ENCODE measurements at places on chromosomes 1 and 21. TPM values are rescaled to one million over a fixed set of nuclear protein-coding genes. Genes with fewer than 3 reads are reported as not detected.

DNA sequence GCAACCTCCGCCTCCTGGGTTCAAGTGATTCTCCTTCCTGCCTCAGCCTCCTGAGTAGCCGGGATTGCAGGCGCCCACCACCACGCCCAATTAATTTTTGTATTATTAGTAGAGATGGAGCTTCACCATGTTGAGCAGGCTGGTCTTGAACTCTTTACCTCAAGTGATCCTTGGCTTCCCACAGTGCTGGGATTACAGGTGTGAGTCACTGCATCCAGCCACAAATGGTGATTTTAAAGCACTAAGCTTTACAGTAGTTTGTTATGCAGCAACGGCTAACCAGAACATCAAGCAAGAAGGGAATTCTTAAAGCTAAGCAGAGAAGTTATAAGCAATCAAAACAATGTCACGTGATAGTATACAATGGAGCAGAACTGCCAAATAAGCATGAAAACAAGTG lies 65.7 kb downstream of the NVL start:
- H3K27ac ChIP-seq = no peak overlapping the region
- H3K4me3 ChIP-seq = no peak overlapping the region
- H3K27me3 ChIP-seq = no peaks in the 10 kb centered on the region
- peaks cover 19% of the 10 kb centered on the region for H3K36me3 ChIP-seq
- H3K4me1 ChIP-seq = peaks cover 4% of the 10 kb centered on the region

DNA sequence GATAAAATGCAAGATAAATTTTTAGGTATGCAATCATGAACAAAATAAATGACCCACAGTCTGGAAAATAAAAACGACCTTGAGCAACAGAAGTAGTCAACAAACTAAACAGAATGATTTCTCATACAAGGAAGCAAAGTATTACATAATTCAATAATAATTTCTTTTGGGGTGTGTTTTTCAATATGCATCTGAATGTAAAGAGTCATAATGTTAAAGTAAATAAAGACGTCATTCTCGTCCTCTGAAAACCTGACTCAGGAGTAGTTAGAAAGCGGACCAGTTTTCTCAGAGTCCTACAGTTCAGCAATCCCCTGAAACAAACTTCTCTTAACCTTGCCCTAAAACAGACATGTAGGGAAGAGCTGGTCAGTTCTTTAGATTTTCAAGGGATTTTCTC lies 18.6 kb downstream of the CDC42BPA start:
- no peak overlapping the region for H3K27ac ChIP-seq
- DNase-seq = no peak
- H3K36me3 ChIP-seq = no peaks in the 10 kb centered on the region
- peaks cover 10% of the 10 kb centered on the region for H3K27me3 ChIP-seq
- H3K4me1 ChIP-seq = no peaks in the 10 kb centered on the region

DNA sequence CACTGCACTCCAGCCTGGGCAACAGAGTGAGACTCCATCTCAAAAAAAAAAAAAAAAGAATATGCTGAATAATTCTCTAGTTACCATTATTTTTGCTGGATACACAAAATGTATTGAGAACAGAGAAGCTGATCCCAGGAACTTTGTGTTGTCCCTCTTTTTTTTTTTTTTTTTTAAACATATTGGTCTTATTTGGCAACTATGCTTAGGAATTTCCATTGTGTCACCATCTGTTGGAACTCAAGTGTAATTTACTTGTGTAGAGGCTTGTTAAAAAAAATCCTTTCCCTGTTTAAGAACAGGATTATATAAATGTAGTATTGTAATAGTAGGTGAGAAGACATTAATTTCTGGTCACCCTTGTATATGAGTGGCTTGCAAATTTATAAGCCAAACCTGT lies 28.6 kb downstream of the CAMSAP2 start:
- H3K27me3 ChIP-seq = no peaks in the 10 kb centered on the region
- H3K36me3 ChIP-seq = peaks cover 5% of the 10 kb centered on the region
- H3K4me3 ChIP-seq = no peak overlapping the region
- no peak overlapping the region for H3K27ac ChIP-seq
- no peak for DNase-seq
- H3K4me1 ChIP-seq = no peaks in the 10 kb centered on the region

DNA sequence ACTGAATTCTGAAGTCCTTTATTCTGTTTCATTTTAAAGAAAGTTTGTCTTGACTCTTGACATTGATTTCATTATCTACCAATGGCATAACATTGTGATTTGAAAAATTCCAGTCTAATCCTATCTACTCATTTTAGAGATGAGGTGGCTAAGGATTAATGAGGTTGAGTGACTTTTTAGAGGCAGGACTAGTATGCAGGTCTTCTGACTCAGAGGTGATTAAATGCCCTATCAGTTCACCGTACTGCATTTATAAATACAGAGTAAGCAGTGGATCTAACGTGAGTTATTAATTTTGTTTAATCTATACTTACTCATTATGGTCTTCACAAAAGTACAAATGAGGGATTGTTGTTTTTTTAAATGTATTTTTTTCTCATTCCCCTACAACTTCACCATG lies 277.6 kb downstream of the PTBP2 start:
- no peak overlapping the region for H3K4me3 ChIP-seq
- no peaks in the 10 kb centered on the region for H3K36me3 ChIP-seq
- no peaks in the 10 kb centered on the region for H3K27me3 ChIP-seq
- H3K4me1 ChIP-seq = no peaks in the 10 kb centered on the region
- DNase-seq = no peak

- DNase-seq = no peak
- H3K27ac ChIP-seq = no peak overlapping the region
- no peaks in the 10 kb centered on the region for H3K4me1 ChIP-seq
- H3K4me3 ChIP-seq = no peak overlapping the region
Measured at GRCh38 chr1:168428063-168428731, 115.6 kb downstream of the XCL2 start.

DNA sequence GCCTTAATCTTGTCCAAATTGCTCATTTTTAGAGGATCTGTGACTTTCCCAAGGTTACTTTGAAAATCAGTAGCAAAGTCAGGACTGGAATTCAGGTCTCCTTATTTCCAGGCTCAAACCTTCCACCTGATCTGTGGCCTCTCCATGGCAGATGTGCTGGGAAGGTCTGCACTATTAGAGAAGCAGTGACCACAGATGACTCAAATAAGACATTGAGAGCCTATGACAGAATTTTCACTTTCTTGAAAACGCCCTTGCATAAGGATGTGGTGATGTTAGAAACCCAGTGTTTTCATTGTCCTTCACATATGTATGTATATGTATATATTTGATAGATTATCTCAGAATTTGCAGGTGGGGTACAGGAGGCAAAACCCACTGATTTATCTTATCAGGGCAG lies 45.3 kb downstream of the TTC39A start:
- H3K27ac ChIP-seq = no peak overlapping the region
- no peaks in the 10 kb centered on the region for H3K36me3 ChIP-seq
- no peaks in the 10 kb centered on the region for H3K27me3 ChIP-seq
- no peak overlapping the region for H3K4me3 ChIP-seq
- no peaks in the 10 kb centered on the region for H3K4me1 ChIP-seq

GRCh38 chr1:14926818-14927575 lies 226.6 kb upstream of the TMEM51 start:
- no peak overlapping the region for H3K4me3 ChIP-seq
- H3K4me1 ChIP-seq = peaks cover 11% of the 10 kb centered on the region
- H3K27me3 ChIP-seq = peaks cover 4% of the 10 kb centered on the region

- no peaks in the 10 kb centered on the region for H3K36me3 ChIP-seq
- no peaks in the 10 kb centered on the region for H3K4me1 ChIP-seq
- H3K4me3 ChIP-seq = no peak overlapping the region
- H3K27ac ChIP-seq = no peak overlapping the region
- no peak for DNase-seq
Measured at GRCh38 chr1:198079432-198079951, 77.3 kb upstream of the NEK7 start.

- H3K4me3 ChIP-seq = no peak overlapping the region
- H3K27ac ChIP-seq = no peak overlapping the region
- peaks cover 46% of the 10 kb centered on the region for H3K27me3 ChIP-seq
- no peaks in the 10 kb centered on the region for H3K4me1 ChIP-seq
- DNase-seq = no peak
- H3K36me3 ChIP-seq = peaks cover 2% of the 10 kb centered on the region
Measured at GRCh38 chr1:22132517-22133235, 10.2 kb downstream of the WNT4 start.

GRCh38 chr1:195195423-195196057 lies 1412.7 kb downstream of the KCNT2 start:
- no peaks in the 10 kb centered on the region for H3K27me3 ChIP-seq
- H3K4me1 ChIP-seq = no peaks in the 10 kb centered on the region
- H3K36me3 ChIP-seq = no peaks in the 10 kb centered on the region
- H3K4me3 ChIP-seq = peak overlapping the region; percentile 38
- no peak overlapping the region for H3K27ac ChIP-seq

- H3K4me1 ChIP-seq = peaks cover 3% of the 10 kb centered on the region
- H3K27me3 ChIP-seq = peaks cover 13% of the 10 kb centered on the region
- DNase-seq = no peak
- no peak overlapping the region for H3K27ac ChIP-seq
Measured at GRCh38 chr21:25636727-25637126, 2.3 kb upstream of the JAM2 start.

DNA sequence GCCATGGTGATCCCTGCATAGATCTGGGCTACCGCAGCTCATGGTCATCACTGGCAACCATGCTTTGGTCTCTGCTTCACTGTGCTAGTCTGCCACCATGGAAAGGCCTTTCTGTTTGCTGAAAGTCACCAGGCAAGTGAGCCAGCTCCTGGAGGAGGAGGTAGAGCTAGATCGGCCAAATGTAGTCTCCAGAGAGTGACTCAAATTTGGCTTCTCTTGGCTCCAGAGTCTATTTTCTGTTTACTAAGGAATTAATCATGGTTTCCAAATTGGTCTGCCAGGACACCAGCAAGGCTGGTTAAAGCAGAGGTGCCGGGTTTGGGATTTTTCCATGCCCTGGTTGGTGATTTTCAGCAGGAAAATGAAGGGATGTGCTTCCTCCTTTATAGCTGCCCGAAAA lies 52.7 kb upstream of the IVNS1ABP start:
- H3K27ac ChIP-seq = no peak overlapping the region
- no peaks in the 10 kb centered on the region for H3K27me3 ChIP-seq
- H3K36me3 ChIP-seq = no peaks in the 10 kb centered on the region

DNA sequence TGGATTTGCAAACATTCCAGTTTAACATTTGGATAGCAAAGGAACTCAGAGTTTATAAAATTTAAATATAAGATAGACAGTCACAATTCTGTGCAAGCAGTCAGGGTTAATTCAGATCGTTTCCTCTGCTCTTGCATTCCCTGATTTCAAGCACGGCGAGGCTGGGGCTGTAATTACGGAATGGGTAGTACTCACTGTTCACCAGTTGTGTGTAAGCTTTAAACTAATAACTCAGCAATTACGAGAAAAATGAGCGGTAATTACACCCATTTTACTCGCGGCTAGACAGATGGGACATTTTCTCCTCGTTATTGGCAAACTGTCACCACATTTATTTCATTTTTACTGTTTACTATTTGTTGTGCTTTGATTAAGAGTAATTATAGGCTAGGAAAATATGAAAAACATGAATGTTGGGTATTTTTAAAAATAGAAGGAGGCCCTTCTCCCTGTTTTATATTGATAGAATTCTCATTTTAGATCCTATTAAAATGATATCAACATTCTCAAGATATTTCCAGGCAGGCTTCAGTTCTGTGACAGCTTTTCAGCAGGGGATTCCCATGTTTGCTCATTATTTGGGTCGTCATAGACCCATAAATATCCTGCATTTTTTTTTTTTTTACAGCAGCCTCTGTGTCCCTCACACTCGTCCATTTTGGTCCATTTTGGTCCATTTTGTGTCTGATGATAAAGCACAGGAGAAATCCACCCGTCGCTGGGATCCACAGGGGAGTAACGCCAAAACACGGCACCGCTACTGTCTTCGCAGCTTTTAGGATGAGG lies 208.3 kb downstream of the DSCAM start:
- DNase-seq = no peak
- H3K27me3 ChIP-seq = no peaks in the 10 kb centered on the region
- no peak overlapping the region for H3K4me3 ChIP-seq
- H3K4me1 ChIP-seq = no peaks in the 10 kb centered on the region

- peak overlapping the region; percentile 61 for H3K4me3 ChIP-seq
- H3K27ac ChIP-seq = no peak overlapping the region
- peaks cover 42% of the 10 kb centered on the region for H3K4me1 ChIP-seq
- H3K27me3 ChIP-seq = no peaks in the 10 kb centered on the region
- peak; percentile 81 for DNase-seq
Measured at GRCh38 chr1:17212487-17213121, 7.7 kb downstream of the PADI1 start.

- H3K27me3 ChIP-seq = no peaks in the 10 kb centered on the region
- H3K4me1 ChIP-seq = peaks cover 14% of the 10 kb centered on the region
- H3K36me3 ChIP-seq = peaks cover 9% of the 10 kb centered on the region
- peak overlapping the region; percentile 81 for H3K27ac ChIP-seq
- H3K4me3 ChIP-seq = peak overlapping the region; percentile 88
Measured at GRCh38 chr1:44776730-44777068, 1.4 kb downstream of the RPS8 start.

DNA sequence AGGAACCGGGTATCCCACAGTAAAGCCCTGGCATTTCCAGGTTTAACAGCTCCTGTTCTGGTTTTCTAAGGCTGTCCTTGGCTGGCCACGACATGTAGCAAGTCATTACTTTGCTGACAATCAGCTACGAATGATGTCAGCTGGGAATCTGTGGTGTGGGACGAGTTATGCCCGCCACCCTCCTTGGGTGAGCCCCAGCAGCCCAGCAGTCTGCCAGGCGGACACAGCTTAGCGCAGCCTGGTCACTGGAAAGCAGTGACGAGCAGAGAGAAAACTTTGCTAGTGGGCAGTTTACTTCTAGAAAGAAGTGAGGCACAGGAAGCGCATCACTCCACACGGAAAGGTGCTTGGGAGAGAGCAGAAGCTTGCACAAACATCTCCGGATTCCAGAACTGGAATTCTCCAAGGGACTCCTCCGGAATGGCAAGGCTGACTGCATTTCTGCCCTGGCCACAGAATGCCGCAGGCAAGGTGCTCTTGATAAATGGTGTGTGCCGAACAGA lies 15.5 kb upstream of the ZNF436 start:
- no peaks in the 10 kb centered on the region for H3K36me3 ChIP-seq
- H3K27me3 ChIP-seq = no peaks in the 10 kb centered on the region

DNA sequence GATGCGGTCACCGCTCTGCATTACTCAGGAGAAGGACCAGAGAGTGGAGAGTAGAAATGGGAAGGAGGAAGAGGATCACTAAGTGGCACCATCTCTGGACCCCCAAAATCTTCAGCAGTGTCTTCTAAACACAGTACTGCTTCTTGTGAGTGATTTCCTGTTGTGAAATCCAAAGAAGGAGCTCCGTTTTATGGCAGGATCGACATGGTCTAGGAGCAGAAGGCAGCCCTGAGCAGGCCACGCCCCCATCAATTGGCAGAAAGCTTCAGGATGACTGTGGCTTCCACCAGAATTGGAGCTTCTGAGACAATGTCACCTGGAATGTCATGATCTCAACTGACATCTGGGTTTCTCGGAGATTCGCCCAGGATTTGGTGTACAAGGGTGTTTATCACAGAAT lies 171.5 kb downstream of the ADSS2 start:
- peaks cover 2% of the 10 kb centered on the region for H3K27me3 ChIP-seq
- H3K36me3 ChIP-seq = no peaks in the 10 kb centered on the region
- no peak for DNase-seq
- H3K27ac ChIP-seq = no peak overlapping the region

- no peak overlapping the region for H3K4me3 ChIP-seq
- DNase-seq = no peak
- no peak overlapping the region for H3K27ac ChIP-seq
- H3K27me3 ChIP-seq = no peaks in the 10 kb centered on the region
Measured at GRCh38 chr1:16955186-16955585, 25.2 kb downstream of the MFAP2 start.

HJV gene
- not detected for total RNA-seq

NR5A2 gene
- not detected for total RNA-seq

EFNA3 gene
- total RNA-seq = not detected

All from T-cell (primary cell).